ENCODE measurements at places on chromosomes 5 and 9. TPM values are rescaled to one million over a fixed set of nuclear protein-coding genes. Genes with fewer than 3 reads are reported as not detected.

- no peak for DNase-seq
These were observed 177.8 kb upstream of the SGCD start for GRCh38 chr5:156149213-156149612.

GRCh38 chr9:2771661-2772060 is 54.4 kb downstream of the KCNV2 start:
- DNase-seq, result no peak

- DNase-seq, result no peak
These were observed 32.8 kb upstream of the PLIN2 start for GRCh38 chr9:19160085-19160484.

DNA sequence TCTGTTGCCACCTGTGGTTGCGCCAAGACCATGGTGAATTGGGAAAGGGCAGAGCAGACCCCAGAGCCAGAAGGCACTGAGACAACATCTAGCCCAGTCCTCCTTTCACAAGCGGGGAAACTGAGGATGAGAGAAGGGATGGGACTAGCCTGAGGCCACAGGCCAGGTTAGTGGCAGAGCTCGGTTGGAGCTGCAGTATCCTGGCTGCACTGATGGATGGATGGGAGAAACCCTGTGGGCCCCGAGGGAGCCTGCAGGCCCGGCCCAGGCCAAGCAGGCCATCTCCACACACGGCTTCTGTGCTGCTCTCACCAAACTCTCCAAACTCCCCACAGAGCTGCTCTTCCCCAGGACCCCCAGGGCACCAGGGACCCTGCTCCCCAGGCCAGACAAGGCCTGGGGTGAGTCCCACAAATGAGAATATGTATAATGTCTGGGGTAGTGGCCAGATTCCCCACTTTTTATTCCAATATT is 60.2 kb downstream of the TSTD2 start:
- DNase-seq, result peak; percentile 9

SLC34A3 gene
- not detected for total RNA-seq

SYK gene
- 21.5 TPM for total RNA-seq

DNA sequence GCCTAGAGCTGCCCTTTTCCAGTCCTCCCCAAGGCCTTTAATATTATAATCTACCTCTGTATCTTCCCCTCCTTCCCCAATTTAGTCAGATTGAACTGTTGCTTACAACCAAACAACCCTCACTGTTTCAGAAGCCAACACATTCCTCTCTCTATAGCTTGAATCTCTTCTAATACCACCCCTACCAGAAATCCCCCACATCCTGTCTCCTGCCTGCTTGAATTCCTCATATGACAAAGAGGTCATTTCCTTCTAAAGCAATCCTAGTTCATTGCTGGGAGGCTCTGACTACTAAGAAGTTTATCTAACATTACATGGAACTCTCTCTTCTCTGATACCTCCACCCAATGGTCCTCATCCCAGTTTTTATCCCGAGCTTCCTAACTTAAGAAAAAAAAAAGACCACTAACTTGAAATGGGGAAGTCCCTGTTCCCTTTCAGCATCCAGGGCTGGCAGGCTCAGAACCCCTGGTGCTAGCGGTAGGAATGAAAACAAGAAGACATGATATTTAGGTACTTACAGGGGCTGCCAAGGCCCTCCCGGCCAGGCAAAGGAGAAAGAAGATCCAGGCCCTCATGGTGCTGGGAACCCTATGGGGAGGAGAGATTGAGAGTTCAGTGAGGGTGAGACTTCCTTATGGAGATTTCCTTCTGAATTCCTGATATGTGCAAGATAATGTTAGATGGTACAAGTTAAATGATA is 11.0 kb downstream of the SPARC start:
- no peak for DNase-seq

PCA3 gene
- 0.07 TPM for total RNA-seq

DNA sequence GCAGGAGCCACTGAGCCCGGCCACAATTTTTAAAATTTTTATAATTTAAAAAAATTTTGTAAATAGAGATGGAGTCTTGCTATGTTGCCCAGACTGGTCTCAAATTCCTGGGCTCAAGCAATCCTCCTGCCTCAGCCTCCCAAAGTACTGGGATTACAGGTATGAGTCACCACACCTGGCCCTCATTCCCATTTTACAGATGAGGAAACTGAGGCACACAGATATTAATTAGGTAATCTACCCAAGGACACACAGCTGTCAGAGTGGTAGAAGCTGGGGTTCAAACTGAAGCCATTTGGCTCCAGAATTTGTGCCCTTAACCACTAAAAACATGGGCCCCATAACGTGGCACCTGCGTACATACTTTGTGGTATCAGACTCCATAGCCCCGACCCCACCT is 7.5 kb downstream of the TRUB2 start:
- DNase-seq, result no peak

- no peak for DNase-seq
These were observed 52.4 kb downstream of the OTP start for GRCh38 chr5:77586101-77586500.

DNA sequence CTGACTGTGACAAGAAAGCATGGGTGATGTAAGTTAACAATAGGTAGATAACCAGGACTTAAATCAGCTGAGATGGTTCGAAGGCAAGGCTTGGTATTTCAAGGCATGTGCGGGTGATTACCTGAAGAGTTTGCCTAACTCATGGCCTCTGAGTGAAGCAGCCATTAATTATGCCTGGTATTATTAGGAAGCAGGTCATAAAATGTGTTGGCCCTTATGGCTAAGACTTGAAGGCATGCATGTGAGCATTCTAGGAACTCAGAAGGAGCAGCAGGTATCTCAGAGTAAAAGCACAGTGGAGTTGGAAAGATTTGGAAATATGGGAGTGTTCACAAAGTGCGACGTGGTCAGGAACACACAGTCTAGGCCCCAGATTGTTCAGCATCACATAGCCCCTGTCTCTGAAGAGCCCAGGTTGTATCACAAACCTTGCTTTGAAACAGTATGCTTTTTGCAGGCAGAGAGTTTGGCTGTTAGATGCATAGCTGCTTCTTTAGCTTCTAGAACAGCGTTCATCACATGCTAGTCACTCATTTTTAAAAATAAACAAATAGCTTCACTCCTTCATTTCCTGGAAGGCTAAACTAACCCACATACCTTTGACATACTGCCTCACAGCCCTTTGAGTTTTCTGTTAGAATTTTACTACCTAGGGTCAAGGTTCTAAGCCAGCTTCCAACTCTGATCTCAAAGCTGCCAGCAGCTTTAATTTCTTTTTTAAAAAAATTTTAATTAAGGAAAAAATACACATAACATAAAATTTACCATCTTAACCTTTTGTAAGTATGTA is 2.1 kb downstream of the HEXB start:
- no peak for DNase-seq

DNA sequence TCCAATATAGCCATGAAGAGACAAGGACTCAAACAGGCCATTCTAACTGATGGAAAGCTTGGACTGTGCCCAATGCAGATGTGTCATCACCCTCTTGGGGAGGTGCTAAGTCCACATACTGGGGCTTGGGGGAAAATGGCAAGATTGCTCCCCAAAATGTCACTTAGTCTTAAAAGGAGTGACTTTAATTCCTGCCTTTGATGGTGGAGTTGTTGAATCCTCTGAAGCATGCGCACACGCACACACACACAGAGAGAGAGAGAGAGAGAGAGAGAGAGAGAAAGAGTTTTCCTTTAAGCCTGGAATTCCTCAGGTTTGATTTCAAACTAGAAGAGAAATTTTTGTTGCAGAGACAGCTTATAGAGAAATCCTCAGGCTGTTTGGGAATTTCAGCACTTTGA is 161.9 kb upstream of the GAS1 start:
- no peak for DNase-seq

- peak; percentile 39 for DNase-seq
These were observed 31.8 kb downstream of the SPATA31C2 start for GRCh38 chr9:88106492-88106891.

SLC46A2 gene
- total RNA-seq, result not detected

GRCh38 chr9:114168281-114169028 is 13.1 kb downstream of the COL27A1 start:
- DNase-seq, result no peak

- DNase-seq, result no peak
These were observed 83.2 kb downstream of the TNC start for GRCh38 chr9:115034801-115035200.

DNA sequence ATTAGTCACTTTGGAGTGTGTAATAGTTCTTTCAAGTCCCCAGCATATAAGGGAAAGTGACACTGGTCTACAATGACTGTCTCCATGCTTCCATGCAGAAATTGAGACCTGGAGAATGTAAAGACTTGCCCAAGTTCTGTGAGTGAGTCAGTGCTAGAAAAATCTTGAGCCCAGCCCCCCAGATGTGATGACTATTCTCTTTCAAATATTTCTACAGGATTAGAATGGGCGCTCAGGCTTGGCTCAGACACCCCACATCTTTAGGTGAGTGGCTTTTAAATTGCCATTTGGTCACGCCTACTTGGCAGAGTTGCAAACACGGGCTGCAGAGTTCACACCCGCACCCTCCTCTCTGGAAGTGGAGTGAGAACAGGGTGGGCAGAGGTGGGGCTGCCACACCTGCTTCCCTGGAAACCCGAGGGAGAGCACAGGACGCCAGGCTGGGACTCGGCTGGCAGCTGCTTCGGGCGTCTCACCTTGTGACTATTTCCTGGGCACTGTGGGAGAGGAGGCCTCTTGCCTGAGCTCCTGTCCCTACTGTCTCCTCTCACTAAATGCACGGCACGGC is 37.6 kb downstream of the ROPN1L start:
- DNase-seq, result no peak

GADD45G gene
- 132 TPM for total RNA-seq

DNA sequence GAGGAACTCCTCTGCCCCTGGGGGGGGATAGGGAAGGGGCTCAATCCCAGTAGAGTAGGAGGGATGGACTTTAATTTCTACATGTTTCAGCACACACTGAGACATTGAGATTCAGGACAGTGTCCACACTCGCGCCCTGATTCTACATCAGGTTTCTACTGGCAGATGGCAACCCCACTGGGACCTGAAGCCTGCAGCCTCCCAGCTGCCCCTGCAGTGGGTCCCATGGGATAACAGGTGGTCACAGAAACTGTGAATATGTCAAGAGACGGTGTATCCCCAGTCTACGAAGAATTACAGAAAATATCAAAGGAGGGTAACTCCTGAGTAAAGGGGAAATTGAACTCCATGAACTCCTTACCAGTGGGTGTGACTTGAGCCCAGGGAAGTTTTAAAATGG is 2.4 kb upstream of the TERT start:
- no peak for DNase-seq

DNA sequence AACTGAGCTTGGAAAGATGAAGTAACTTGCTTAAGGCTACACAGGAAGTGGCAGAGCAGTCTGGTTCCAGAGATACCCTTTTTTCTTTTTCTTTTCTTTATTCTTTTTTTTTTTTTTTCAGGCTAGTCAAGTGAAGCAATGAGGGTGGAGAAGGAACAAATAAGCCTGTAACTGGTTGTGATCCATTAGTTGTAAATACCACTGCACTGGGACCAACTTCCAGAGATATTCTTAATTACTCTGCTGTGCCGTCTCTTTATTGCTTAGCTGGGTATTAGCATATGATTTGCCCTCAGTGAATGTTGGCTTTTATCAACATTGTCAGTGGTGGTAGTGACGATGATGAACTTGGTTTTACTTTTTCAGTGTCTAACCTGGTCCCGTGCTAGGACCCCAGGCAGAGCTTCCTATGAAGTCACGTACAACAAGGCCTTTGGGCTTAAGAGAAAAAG is 26.7 kb downstream of the LNPEP start:
- DNase-seq, result no peak

GRCh38 chr5:151067632-151068432 is 13.0 kb downstream of the TNIP1 start:
- no peak for DNase-seq

DNA sequence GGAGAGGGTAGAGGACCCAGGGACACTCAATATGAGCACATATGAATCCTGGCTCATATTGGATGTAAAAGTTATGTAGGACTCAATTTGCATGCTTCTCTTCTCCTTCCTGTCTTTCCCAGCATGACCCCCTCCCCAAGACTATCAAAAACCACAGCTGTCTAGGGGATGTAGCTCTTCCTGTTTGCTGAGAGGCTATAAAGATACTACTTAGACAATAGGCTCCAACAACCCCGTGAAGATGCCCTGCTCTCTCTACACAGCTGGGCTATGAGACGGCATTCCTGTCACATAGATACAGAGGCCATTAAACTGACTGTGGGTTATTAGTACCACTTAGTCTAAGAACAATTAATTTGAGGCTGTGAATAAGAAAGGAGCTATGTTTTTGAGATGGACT is 56.5 kb upstream of the PCSK1 start:
- no peak for DNase-seq

- DNase-seq, result peak; percentile 88
These were observed at the start of the genes CENPP and NOL8 for GRCh38 chr9:92325269-92325990. TSS of gene CENPP (plus strand) at chr9:92325953. TSS of gene NOL8 (minus strand) at chr9:92325350. CDS start at chr9:92324161, 1,189 bp downstream.

DNA sequence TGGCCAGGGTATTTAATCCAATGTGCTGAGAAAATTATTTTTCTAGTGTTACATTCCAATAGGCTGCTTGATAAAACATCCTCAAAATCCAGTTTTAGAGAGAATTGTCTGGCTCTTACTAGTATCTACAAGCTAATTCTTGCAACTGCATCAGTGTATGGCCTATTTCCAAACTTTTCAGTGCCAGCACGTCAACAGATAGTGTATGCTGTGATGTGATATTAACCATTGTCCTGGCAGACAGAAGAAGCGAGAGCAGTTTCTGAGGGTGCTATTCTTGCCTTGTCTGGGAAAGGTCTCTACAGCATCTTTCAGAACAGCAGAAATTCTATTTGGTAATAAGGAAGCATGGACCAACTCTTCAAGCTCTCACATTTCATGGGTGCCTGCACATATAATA is 174.2 kb upstream of the CDH12 start:
- no peak for DNase-seq

C9orf43 gene
- 0.72 TPM for total RNA-seq

ECM2 gene
- total RNA-seq, result 12.8 TPM

- DNase-seq, result no peak
These were observed 682 bp upstream of the SPTAN1 start for GRCh38 chr9:128551657-128552152.

LIFR gene
- 102 TPM for total RNA-seq

GRCh38 chr5:10160241-10160640 is 89.4 kb downstream of the ATPSCKMT start:
- no peak for DNase-seq

SLC25A48 gene
- total RNA-seq, result not detected

DNA sequence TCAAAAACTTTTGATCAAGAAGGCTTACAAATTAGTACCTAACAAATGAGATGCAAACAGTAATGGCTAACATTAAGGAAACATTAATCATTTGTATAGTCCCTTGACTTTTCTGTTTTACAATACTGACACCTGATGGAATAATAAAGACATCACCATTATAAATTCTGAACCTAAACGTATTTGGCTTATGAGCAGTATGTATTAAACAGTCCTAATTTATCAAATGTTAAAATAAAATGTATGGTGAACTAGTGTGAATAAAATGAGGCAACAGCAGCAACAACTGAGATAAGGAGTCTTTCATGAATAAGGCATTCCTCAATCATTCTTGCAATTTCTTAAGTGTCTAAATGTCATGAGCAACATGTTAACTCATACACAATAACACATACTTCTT is 6.0 kb downstream of the PUM3 start:
- DNase-seq, result no peak
